ENCODE measurements at places on chromosomes 16 and 17.

GRCh38 chr16:23131931-23132621 is 17.2 kb downstream of the USP31 start:
- DNase-seq, result peak; percentile 29

DNA sequence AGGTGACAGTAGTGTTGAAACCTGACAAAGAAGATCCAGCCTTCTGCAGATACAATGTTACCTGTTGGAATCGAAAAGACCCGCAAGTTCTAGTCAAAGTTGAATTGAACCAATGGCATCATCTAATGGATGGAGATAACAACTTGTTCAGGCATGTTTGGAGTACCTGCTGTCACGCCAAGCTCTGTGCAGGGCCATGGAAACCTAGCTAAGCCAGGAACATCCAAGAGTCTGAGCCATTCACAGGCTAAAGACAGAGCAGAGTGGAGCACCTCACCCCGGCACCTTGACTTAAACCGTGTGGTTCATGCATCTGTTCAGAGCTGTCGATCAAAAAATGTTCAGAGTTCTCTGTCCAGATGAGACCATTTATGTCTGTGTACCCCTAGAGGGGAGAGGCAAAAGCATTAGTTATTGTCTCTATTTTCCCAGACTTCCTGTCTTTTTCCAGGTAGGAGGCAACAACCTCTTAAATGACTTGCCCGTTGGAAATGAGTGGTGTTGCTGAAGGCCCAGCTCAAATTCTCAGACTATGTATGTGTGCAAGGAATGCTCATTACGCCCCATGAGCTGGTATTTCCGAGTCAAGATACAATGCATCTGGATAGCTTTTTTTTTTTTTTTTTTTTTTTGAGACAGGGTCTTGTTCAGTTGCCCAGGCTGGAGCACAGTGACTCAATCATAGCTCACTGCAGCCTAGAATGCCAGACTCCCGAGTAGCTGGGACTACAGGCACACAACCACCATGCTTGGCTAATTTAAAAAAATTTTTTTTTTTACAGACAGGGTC is 44.9 kb upstream of the XYLT1 start:
- no peak for DNase-seq

DNA sequence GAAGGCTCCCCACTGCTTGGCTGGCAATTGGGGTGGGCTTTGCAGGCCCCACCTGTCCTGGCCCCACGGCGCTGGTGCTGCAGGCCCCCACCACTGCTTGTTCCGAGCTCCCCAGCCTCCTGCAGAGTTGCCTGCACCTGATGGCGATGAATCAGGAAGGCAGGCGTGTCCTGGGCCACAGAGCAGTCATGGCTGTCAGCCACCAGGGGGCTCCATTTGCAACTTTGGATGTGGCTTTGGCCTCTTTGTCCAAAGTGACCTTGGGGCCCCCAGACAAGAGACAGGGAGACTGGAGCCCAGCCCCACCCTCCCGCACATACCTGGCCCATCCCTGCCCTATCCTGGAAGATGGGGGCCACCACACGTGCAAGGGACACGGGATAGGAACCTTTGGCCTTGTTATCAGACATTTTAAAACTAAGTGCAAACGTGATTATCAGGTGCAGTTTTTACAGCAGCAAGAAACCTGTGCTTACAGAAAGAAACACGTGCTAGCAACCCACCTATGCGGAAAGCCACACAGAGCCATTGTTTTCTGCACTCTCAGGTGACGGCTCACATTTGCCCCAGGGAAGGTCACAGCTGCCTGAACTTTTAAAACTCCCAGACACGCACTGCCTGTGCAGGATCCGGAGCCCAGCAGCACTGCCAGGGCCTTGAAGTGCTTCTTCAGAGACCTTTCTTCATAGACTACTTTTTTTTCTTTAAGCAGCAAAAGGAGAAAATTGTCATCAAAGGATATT is at the start of gene DNASE1:
Gene DNASE1 (plus strand): TSS at position 443 of the 743 bp plus-strand sequence. CDS start 683 bp downstream, outside the sequence.
- DNase-seq, result peak; percentile 100

DNA sequence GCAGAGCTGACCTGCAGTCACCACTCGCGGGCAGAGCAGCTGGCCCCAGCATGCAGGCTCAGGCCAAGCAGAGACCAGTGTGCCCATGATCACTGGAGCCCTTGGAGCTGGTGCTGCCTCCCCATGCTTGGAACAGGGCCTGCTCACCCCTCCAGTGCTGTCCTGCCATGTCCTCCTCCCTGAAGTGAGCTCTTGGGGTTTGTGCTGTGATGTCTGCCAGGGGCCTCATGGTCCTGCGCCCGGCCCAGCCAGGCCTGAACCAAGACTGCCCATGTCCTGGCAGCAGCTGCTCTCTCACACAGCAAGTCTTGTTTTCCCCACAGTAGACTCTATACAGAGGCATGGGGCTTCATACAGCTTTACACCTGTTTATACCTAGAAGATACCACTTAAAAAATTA is 24.6 kb downstream of the TMEM11 start:
- DNase-seq, result no peak

DNA sequence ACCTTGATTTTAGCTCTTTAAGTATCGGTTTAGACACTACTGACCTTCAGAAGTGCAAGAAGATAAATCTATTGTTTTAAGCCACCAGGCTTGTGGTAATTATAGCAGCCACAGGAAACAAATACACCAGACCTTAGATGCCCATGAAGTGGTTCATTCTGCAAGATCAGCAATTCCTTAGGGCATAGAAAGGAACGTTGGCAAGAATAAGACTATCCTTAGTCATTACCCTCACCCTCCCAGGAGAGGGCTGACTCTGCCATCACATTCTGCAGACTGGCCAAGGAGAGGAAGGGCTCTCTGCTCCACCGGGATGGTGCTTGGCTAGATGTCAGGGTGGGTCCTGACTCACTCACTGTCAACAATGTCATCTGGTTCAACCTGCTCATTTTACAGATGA is 14.1 kb upstream of the NDEL1 start:
- no peak for DNase-seq

Measured in large intestine (tissue), 12 donors.